RKO (cell line): ENCODE measurements at places on chromosomes 5 and 9.

- DNase-seq: peak; percentile 54
Measured at GRCh38 chr5:56183506-56183905, 49.6 kb downstream of the ANKRD55 start.

DNA sequence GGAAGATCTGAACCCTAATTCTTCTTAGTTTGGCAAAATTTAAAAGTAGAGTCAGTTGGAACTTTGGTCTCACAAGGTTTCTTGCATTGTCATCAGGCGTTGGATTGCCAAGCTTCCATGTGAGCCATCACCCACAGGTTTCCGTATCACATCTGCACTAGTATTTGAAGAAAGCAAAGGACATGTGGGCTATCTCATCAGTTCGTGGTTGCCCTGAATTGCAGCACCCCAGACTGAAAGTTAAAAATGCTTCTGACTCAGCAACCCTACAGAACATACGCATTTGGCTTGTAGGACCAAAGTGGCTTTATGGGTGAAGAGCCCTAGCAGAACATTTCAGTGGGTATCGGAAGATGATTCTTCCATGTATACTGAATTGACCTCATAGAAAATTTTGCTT is 358.0 kb downstream of the ENC1 start:
- no peak for DNase-seq

GRCh38 chr5:121164632-121165031 is 687.0 kb upstream of the FTMT start:
- no peak for DNase-seq

GRCh38 chr5:137432376-137432775 is 66.8 kb downstream of the SPOCK1 start:
- DNase-seq: no peak

DNA sequence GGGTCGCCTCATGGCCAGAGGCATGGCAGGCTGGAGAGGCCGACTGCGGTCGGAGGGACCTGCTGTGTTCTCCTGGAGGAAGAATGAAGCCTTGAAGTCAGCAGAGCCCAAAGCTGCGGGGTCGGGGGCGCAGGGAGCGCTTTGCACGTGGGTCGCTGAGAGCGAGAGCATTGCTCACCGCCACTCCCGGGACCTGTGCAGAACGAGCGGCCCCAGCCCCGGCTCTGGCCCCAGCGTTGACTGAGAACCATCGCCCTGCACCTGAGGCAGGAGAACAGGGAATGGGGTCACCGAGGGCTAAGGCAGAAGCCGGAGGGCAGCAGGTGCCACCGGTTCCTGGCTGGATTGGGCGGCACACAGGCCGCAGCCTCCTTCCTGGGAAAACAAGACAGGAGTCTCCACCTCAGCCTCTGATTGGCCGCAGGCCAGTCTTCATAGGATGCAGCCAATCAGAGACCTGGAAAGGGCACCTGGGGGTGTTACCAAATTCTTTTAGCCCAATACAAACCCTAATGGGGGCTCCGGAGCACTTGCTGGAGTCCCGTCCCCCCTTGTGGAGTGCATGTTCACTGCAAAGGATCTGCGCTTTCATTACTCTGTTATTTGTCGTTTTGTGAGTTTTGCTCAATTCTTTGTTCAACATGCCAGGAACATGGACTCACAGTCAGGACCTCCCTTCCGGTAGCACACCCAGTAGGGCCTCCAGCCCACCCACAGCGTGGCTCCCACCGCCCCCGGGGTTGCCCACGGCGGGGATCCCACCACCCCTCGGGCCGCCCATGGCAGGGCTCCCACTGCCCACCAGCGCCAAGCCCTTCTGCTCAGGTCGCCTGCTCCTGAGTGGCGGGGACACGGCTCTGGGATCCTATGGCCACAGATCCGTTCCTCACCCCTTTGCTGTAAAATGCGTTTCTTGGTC is 24.7 kb upstream of the SLC6A19 start:
- no peak for DNase-seq

- no peak for DNase-seq
Measured at GRCh38 chr5:116492776-116493175, 81.8 kb downstream of the SEMA6A start.

- no peak for DNase-seq
Measured at GRCh38 chr5:81115261-81115660, 117.9 kb upstream of the CKMT2 start.

- DNase-seq: no peak
Measured at GRCh38 chr9:78303377-78304062, 6.6 kb downstream of the PSAT1 start.

DNA sequence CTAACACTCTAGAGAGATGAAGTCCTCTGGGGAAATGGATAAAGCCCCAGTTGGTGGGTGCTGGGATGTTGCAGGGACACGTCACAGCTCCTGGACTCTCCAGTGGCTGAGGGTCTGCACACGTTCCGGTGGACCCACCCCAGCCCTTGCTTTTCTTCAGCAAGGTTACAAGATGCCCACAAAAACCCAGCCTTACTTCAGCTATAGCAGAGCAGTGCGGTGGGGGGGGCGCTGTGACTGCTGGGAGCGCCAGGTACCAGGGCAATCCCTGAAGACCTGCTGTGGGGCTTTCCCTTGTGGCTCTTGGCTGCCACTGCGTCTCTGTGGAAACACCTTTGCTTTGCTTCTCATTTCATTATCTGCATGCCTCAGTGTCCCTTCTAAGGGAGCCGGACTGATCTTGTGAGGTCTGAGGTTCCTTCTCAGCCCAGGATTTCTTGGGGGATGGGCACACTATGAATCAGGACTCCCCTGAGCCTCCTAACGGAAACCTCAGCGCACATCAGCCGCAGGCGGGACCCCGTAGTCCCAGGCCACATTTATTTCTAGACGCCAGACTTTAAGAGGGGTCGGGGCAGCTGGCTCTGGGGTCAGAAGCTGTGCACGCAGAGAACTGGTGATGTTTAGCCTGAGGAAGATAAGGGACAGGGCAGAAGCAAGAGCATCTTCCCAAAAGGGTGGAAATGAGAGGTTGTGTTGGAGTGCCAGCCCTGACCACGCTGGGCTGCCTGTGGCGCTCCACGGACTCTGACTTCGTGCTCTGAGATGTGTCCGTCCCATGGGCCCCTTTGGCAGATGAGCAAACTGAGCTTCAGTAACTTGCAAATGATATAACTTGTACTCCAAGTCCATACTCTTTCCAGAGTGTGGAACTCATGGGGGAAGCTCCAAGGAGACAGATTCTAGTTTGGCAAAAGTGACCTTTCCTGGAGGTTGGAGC is 106.8 kb downstream of the WNK2 start:
- no peak for DNase-seq

DNA sequence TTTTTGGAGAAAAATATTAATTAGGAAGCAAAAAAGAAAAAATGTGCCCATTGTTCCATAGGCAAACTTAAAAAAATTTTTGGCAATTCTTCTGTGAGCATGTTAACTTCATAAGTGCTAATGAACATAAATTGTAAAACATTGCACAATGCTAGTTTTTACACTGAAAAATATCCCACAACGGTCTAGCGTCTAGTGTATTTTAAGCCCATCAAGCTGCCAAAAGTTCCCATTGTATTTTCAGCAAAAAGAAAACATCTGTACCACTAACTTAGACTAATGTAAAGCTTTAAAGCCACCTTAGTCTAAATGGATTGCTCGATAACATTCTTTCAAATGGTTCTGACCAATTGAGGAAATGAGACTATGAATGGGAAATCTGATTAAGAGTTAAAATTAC is 2.8 kb downstream of the NR6A1 start:
- no peak for DNase-seq

GRCh38 chr5:102875721-102876123 is 120.6 kb downstream of the PAM start:
- DNase-seq: no peak

- no peak for DNase-seq
Measured at GRCh38 chr5:2017540-2018389, 135.0 kb upstream of the IRX4 start.

GRCh38 chr9:19464764-19465585 is 56.2 kb downstream of the ACER2 start:
- DNase-seq: peak; percentile 88

- DNase-seq: peak; percentile 57
Measured at GRCh38 chr9:17810728-17811571, 232.1 kb downstream of the SH3GL2 start.

DNA sequence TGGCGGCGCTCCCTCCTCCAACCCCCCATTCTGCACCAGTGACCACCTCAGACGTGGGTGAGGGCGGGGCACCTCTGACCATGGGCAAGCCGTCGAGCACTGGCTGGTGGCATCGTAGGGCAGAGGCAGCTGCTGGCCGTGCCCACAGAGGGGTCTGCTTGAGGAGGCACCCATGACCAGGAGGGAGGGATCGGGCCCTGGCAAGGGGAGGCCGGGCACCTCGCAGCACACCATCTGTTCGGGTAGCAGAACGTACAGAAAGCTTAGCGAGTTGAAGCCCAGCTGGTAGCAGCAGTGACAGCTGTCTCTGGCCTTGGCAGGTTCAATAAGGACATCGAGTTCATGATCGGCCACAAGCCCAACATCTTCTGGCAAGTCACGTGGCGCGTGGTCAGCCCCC is 4.3 kb upstream of the SLC6A18 start:
- no peak for DNase-seq

DNA sequence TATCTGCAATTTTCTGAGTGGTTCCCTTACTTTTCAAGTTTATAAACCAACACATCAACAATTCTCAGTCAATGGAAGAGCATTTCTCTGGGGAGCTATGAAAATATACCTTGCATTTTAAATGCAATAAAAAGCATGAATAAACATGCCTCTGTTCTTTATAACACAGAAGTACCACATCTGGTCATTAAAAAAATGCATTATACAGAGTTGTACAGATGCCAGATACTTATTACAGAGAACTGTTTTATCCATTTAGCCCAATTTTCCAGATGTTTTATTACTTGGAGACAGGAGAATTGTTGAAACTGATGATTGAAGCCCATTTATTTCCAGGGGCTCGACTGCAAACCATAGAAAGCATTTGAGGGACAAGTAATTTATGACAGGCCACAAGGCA is 19.2 kb upstream of the HEXB start:
- no peak for DNase-seq

- peak; percentile 66 for DNase-seq
Measured at GRCh38 chr5:53430618-53431252, 49.7 kb upstream of the FST start.

DNA sequence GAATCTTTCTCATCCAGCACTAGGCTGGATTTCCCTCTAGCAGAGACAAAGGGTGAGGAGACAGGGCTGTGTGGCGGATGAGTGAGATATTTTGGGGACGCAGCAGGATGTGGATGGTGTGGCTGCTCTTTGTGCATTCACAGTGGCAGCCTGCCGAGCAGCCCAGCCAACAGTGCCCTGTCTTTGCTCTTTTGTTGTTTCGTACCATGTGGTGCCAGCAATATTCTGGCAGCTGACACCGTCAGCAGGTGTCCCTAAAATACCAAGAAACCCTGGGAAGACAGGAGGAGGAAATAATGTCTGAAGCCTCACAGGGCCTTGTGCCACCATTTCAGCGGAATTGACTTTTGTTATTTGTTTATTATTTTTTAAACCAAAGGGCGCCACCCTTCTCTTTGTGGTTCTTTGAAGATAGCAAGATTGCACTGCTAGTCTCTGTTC is 141.4 kb downstream of the CCDC192 start:
- DNase-seq: no peak

DNA sequence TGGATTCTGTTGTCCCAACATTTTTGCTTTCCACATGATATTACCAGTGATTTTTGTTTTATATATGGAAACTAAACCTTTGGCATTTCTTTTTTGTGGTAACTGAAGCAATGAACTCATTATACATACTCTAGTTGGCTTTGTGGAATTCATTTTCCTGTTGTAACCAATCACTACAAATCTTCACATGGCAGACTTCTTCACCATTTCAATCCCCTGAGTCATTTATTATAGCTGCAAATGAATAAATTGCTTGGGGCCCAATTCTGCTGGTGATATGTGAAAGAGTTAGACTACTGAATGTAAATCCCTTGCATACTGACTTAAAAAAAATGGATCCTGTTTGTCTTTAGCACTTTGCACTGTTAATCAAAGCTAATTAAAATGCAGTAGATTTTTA is 1709.6 kb upstream of the WWC1 start:
- no peak for DNase-seq

- no peak for DNase-seq
Measured at GRCh38 chr5:138837160-138837559, 38.0 kb downstream of the LRRTM2 start.

DNA sequence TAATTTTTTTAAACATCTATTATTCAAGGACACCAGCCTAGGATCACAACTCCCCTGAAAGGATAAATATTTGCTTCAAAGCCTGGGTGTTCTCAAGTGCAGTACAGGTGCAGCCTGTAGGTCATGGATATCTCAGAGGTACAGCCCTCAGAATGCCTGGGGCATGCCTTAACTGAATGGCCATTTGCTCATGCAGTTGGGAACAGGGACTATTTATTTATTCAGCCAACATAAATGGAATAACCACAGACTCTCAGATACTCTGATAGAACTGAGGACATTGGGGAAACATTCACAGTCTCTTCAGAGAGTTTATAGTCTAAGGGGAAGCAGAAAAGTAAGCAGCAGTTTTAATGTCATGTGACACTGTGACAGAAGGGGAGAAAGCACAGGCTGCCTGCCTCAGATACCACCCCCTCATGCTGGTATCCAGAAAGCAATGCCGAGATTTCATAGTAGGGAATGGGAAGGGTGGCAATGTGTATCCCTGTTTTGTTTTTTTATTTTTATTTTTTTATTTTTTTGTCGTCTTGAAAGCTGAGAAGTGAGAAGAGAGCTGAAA is 112.6 kb downstream of the MACIR start:
- DNase-seq: no peak

DNA sequence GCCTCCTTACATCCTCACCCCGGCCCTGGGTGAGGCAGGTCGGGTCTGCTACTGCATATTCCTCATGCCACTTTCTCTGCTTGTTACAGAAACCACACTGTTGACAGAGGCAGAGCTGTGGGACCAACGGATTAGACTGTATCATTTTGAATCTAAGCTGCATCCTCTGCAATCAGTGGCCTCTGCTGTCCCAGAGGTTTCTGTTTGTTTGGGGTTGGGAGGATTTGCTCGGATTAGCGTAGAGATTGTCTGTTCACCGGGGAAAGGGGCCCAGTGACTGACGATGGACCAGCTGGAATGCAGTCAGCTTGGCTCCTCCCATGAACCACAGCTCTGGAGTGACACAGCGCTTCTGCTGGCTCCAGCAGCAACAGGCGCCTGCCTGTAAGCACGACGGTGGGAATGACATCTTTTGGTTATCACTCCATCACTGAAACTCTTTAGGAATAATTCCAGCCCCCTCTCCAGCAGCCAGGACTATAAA is 37.3 kb upstream of the ADRA1B start:
- peak; percentile 58 for DNase-seq

- DNase-seq: no peak
Measured at GRCh38 chr5:139847790-139848507, 52.3 kb downstream of the PSD2 start.

DNA sequence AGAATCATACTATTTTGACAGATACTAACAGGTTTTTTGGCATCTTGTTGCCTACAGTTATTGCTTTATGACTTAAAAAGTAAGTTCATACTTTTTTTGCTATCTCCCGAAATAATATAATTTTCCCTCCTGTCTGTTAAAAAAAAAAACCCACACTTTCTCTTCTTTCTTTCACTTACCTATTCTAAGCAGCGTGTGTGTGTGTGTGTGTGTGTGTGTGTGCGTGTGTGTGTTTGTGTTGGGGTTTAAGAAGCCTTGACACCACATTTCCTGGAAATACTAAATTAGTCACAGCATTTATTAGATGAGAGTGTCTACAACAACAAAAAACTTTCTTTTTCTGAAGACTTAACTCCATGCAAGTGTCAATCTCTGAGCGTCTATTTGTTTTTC is 12.4 kb downstream of the TNFAIP8 start:
- DNase-seq: no peak
